ENCODE measurements at places on chromosomes 1 and 21. TPM values are rescaled to one million over a fixed set of nuclear protein-coding genes. Genes with fewer than 3 reads are reported as not detected.

ILDR2 gene
- not detected for polyA plus RNA-seq

DNAJC28 gene
- 0.70 TPM for polyA plus RNA-seq

- DNase-seq, result no peak
- no peak overlapping the region for H3K27ac ChIP-seq
- no peak overlapping the region for H3K4me3 ChIP-seq
Observed at GRCh38 chr1:55707196-55707595, 492.0 kb upstream of the USP24 start.

DNA sequence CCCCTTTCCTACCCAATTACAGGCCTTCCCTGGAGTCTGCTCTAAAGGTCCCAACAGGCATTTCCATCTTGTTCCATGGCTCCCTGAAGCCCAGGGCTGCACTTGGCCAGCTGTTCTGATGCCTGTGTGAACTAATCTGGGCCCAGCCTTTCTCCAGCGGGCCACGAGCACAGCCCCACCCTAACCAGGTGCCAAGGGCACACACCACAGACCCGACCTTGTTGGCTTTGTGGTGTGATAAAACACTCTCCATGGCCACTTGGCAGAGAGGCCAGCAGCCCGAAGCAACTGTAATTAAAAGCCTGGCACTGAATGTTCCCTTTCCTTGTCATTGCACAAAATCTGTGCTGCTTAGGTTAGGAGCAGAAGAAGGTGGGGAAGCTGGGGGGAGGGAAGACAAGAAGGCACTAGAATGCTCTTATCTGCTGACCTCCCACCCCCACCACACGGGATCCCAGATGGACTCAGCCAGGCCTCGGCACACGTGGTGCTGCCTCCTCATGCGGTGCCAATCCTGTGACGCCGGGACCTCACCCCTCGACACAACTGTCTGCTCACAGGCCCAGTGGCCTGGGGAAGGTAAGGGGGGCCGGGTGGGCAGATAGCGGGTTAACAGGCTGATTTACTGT lies 9.9 kb downstream of the HCRTR1 start:
- no peak for DNase-seq
- no peak overlapping the region for H3K27ac ChIP-seq
- H3K36me3 ChIP-seq, result peaks cover 43% of the 10 kb centered on the region
- no peak overlapping the region for H3K4me3 ChIP-seq
- H3K27me3 ChIP-seq, result no peaks in the 10 kb centered on the region

TRIM58 gene
- polyA plus RNA-seq, result not detected

- H3K27me3 ChIP-seq, result no peaks in the 10 kb centered on the region
- H3K27ac ChIP-seq, result no peak overlapping the region
- no peak overlapping the region for H3K4me3 ChIP-seq
- H3K36me3 ChIP-seq, result peaks cover 3% of the 10 kb centered on the region
- DNase-seq, result no peak
- H3K4me1 ChIP-seq, result no peaks in the 10 kb centered on the region
Observed at GRCh38 chr1:202588503-202589189, 121.6 kb downstream of the SYT2 start.

DNA sequence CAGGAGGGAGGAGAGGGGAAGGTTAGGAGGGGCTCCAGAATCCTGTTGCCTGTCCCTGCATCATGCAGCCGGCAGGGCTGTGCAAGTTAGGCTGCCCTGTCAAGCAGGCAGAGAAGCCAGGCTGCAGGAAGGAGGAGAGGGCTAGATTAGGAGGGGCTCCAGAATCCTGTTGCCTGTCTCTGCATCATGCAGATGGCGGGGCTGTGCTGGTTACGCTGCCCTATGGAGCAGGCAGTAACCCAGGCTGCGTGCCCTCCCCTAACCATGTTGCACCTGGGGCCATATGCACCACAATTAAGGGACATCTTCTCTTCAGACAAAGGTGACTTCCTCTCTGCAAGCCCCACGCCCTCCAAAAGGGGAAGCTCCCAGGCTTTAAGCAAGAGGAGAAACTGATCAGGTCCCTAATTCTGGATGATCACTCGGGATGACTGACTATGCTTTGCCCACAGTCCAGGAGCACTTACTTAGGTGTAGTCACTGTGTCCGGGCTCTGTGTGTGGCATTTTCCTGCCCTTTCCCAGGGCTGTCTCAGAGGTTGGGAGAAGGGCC lies 457.4 kb downstream of the SETD4 start:
- H3K4me1 ChIP-seq, result no peaks in the 10 kb centered on the region
- no peaks in the 10 kb centered on the region for H3K36me3 ChIP-seq
- DNase-seq, result no peak
- H3K4me3 ChIP-seq, result no peak overlapping the region

GRCh38 chr21:31623664-31624063 lies 35.8 kb upstream of the SOD1 start:
- no peaks in the 10 kb centered on the region for H3K27me3 ChIP-seq
- no peaks in the 10 kb centered on the region for H3K4me1 ChIP-seq
- H3K27ac ChIP-seq, result no peak overlapping the region
- no peaks in the 10 kb centered on the region for H3K36me3 ChIP-seq
- no peak for DNase-seq
- H3K4me3 ChIP-seq, result no peak overlapping the region

GRCh38 chr1:58622571-58622970 lies 45.5 kb upstream of the TACSTD2 start:
- H3K4me1 ChIP-seq, result no peaks in the 10 kb centered on the region
- no peaks in the 10 kb centered on the region for H3K27me3 ChIP-seq
- no peaks in the 10 kb centered on the region for H3K36me3 ChIP-seq
- H3K27ac ChIP-seq, result no peak overlapping the region
- no peak overlapping the region for H3K4me3 ChIP-seq

DNA sequence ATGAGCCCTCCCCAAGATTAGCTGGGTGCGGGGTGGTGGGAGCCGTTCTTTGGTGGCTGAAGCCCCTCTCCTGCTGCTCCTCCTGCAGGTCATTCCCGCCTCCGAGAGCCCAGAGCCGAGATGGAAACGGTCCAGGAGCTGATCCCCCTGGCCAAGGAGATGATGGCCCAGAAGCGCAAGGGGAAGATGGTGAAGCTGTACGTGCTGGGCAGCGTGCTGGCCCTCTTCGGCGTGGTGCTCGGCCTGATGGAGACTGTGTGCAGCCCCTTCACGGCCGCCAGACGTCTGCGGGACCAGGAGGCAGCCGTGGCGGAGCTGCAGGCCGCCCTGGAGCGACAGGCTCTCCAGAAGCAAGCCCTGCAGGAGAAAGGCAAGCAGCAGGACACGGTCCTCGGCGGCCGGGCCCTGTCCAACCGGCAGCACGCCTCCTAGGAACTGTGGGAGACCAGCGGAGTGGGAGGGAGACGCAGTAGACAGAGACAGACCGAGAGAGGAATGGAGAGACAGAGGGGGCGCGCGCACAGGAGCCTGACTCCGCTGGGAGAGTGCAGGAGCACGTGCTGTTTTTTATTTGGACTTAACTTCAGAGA lies 448 bp downstream of the G0S2 start:
- peaks cover 47% of the 10 kb centered on the region for H3K27me3 ChIP-seq
- DNase-seq, result no peak
- H3K36me3 ChIP-seq, result no peaks in the 10 kb centered on the region
- H3K4me3 ChIP-seq, result no peak overlapping the region

RBM34 gene
- 69.7 TPM for polyA plus RNA-seq

- H3K4me1 ChIP-seq, result peaks cover 21% of the 10 kb centered on the region
- H3K27ac ChIP-seq, result no peak overlapping the region
- H3K27me3 ChIP-seq, result peaks cover 30% of the 10 kb centered on the region
- DNase-seq, result no peak
Observed at GRCh38 chr1:205458777-205459566, 3.1 kb upstream of the BLACAT1 start.

DNA sequence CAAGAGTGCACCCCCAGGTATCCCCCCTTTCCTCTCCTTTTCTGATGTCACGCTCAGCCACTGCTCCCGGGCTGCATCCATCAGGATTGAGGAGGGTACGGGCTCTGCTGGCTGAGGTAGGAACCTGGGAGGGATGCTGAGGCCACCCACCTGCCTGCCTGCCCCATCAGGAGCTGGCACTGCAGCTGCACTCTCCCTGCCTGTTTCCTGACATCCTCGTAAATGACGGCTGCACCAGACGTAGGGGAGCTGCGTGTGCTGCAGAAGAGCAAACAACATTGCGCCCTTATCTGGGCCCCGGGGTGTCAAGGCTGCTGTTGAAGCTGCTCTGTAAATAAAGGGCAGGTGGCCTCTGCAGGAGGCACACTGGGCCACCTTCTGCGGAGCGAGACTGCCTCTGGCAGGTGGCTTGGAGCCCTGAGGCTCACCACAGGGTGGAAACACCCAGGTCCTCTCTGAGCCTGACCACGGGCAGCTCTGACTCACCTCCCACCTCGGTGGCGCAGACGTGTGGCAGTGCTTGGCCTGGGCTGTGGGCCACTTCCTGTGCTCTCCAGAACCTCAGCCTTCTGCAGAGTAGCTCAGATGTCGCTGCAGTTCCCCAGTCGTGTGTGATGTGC lies 30.9 kb downstream of the SNAP47 start:
- H3K4me3 ChIP-seq, result peak overlapping the region; percentile 19
- H3K27me3 ChIP-seq, result no peaks in the 10 kb centered on the region
- peak; percentile 92 for DNase-seq
- peaks cover 5% of the 10 kb centered on the region for H3K36me3 ChIP-seq
- H3K4me1 ChIP-seq, result peaks cover 64% of the 10 kb centered on the region
- peak overlapping the region; percentile 66 for H3K27ac ChIP-seq

LMOD1 gene
- not detected for polyA plus RNA-seq

ADGRB2 gene
- polyA plus RNA-seq, result 0.42 TPM

HDGF gene
- polyA plus RNA-seq, result 31.6 TPM

GRCh38 chr21:16634515-16634914 lies 878.3 kb upstream of the CXADR start:
- no peaks in the 10 kb centered on the region for H3K27me3 ChIP-seq
- H3K36me3 ChIP-seq, result no peaks in the 10 kb centered on the region
- H3K27ac ChIP-seq, result no peak overlapping the region
- H3K4me3 ChIP-seq, result no peak overlapping the region
- no peaks in the 10 kb centered on the region for H3K4me1 ChIP-seq

- DNase-seq, result no peak
- no peak overlapping the region for H3K27ac ChIP-seq
- no peaks in the 10 kb centered on the region for H3K36me3 ChIP-seq
Observed at GRCh38 chr21:37338671-37339551, 27.7 kb upstream of the DYRK1A start.

DNA sequence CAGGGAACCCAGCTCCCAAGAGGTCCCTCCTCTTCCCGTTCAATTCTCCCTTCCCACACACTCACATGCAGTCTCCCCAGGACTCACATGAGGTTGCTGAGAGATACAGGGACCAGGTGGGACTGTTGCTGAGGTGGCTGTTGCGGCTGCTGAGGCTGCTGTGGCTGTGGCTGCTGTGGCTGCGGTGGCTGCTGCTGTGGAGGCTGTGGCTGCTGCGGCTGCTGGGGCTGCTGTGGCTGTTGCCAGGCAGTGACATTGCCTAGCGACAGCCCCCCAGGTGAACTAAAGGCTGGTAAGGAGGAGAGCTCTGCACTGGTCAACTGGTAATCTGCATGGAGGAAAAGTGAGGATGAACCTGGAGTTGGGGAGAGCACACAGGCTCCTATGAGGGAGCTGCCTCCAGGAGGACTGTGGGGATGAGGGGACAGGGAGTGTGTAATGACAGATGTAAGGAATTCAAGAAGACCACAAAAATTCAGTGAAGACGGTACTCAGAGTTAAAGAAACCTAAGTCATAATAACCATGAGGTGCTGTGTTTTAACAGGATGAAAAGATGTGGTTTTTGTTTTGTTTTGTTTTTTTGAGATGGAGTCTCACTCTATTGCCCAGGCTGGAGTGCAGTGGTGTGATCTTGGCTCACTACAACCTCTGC lies 31.8 kb downstream of the MEF2D start:
- H3K27me3 ChIP-seq, result no peaks in the 10 kb centered on the region
- H3K4me3 ChIP-seq, result no peak overlapping the region
- H3K4me1 ChIP-seq, result peaks cover 5% of the 10 kb centered on the region
- peaks cover 81% of the 10 kb centered on the region for H3K36me3 ChIP-seq
- H3K27ac ChIP-seq, result no peak overlapping the region

DNA sequence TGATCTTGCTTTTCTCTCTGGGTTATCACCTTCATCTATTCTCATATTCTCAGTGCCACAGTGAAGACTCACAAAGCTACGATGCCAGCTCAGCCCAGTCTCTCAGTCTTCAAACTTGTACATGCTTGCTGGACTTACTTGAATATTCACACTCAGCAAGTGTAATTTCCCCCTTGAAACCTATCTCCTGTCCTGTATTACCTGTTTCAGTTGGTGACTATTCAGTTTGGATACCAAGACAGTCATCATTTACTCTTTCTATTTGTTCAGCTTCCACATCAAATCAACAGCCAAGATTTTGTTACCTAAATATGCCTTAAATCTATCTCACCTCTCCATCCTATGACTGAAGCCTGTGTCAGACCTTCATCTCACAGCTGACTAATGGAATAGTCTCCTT lies 209.7 kb downstream of the LRRC7 start:
- H3K4me1 ChIP-seq, result no peaks in the 10 kb centered on the region
- H3K27ac ChIP-seq, result no peak overlapping the region
- no peaks in the 10 kb centered on the region for H3K27me3 ChIP-seq

SPRR2F gene
- not detected for polyA plus RNA-seq

- no peak for DNase-seq
- H3K36me3 ChIP-seq, result no peaks in the 10 kb centered on the region
- H3K27ac ChIP-seq, result no peak overlapping the region
- H3K27me3 ChIP-seq, result peaks cover 2% of the 10 kb centered on the region
- H3K4me1 ChIP-seq, result no peaks in the 10 kb centered on the region
- H3K4me3 ChIP-seq, result no peak overlapping the region
Observed at GRCh38 chr1:33972676-33973395, 109.0 kb downstream of the HMGB4 start.

LCE1B gene
- polyA plus RNA-seq, result not detected

DNA sequence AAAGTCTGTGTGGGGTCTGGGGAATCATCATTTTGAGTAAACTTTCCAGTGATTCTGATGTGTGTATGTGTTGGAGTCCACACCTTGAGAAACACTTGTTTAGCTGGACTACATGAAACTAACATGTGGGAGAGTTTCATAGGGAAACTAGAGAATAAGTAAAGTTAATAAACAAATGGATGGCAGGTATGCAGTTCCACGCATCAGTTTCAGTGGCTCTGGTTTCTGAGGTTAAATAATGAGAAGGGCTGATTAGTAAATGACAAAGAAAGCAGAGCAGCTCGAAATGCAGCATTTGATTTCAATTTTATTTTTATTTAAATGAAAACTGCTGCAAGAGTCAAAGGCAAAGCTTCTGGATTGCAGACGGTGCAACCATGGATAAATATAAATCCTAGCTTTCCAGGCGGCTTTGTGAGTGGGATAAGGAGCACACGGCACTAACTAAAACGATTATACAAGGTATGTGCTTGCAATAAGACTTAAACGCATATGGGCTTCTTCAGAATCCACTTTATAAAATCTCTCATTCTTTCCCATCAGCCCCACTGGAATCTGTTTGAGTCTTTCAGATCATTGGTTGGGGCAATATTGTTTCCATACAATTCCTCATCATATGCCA lies 310.7 kb downstream of the PLPP3 start:
- no peaks in the 10 kb centered on the region for H3K27me3 ChIP-seq
- no peak overlapping the region for H3K4me3 ChIP-seq
- no peaks in the 10 kb centered on the region for H3K4me1 ChIP-seq
- no peaks in the 10 kb centered on the region for H3K36me3 ChIP-seq

VN1R5 gene
- polyA plus RNA-seq, result not detected

- no peak overlapping the region for H3K27ac ChIP-seq
- H3K4me1 ChIP-seq, result no peaks in the 10 kb centered on the region
- peaks cover 2% of the 10 kb centered on the region for H3K27me3 ChIP-seq
- H3K36me3 ChIP-seq, result no peaks in the 10 kb centered on the region
- no peak overlapping the region for H3K4me3 ChIP-seq
Observed at GRCh38 chr1:172790245-172790644, 131.3 kb downstream of the FASLG start.

- peak overlapping the region; percentile 61 for H3K4me3 ChIP-seq
- no peaks in the 10 kb centered on the region for H3K27me3 ChIP-seq
- H3K27ac ChIP-seq, result no peak overlapping the region
Observed at GRCh38 chr1:206783506-206783905, 11.2 kb upstream of the IL10 start.

ADAM30 gene
- not detected for polyA plus RNA-seq

Data from CD4-positive, CD25-positive, alpha-beta regulatory T cell (primary cell).